Right ventricle myocardium inferior (tissue), 1 donor: ENCODE measurements at places on chromosomes 1 and 21. TPM values are rescaled to one million over a fixed set of nuclear protein-coding genes. Genes with fewer than 3 reads are reported as not detected.

GBP1 gene
- total RNA-seq = 8.3 TPM

ETV3L gene
- total RNA-seq = not detected

FCGR3B gene
- 4.8 TPM for total RNA-seq

SLFNL1 gene
- 0.16 TPM for total RNA-seq

OR2L3 gene
- total RNA-seq = not detected

GRCh38 chr1:227994632-227995300 lies 12.0 kb upstream of the WNT3A start:
- DNase-seq = no peak

DNA sequence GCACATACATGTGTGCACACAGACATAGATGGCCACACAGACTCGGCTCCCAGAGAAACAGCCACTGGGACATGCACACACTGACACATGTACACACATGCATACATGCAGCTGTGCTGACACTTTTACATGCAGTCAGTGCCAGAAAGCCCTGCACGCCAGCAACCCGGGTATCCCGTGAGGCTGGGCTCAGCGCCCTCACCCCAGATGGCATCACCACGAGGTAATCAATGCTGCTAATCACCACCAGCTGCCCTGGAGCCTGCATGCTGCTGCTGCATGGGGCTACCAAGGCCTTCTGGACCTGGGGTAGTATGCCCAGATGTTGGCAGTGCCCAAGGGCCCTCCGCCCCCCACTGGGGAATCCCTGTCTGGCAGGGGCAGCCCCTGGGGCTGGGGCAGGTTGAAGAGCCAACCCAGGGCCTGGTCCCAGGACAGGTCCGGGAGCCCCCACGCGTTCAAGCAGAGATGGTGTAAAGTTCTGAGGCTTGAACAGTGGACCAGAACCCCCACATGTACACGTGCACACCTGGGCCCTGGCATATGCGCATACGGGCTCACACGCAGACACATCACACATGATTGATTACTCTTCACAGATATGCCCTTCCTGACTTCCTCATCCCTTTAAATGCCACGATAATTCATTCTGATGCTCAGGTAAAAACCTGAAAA lies 2.7 kb upstream of the COL16A1 start:
- no peak for DNase-seq

GRCh38 chr1:84319662-84320061 lies 18.2 kb downstream of the SAMD13 start:
- DNase-seq = no peak

GRCh38 chr1:11882814-11883538 lies 24.2 kb upstream of the NPPB start:
- peak; percentile 91 for DNase-seq

GRCh38 chr1:30816211-30817076 lies 58.9 kb upstream of the LAPTM5 start:
- no peak for DNase-seq

- DNase-seq = no peak
Measured at GRCh38 chr1:11729498-11730428, 6.2 kb upstream of the AGTRAP start.

DNA sequence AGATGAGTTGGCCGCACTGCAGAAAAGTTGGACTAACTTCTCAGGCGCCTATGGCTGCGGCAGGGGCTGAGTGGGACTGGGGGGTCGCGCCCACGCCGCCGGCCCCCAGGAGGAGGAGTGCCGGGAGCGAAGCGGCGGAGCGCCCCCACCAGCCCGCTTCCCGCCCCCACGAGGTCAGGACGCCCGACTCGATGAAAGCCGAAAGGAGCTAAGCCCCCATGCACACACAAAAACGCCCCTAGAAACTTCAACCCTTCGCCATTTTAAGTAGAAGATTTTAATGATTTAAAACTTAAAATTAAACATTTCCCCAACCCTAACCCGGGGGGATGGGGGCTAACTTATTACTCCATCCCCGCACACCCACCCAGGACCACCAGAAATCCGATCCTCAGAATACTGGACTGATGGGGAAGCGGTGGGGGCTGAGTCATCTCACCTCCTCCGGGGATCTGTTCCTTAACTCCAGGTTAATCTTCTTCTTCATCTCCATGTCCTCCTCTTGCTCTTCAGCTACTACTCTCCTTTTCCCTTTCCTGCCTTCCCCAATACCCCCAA lies 539 bp downstream of the ANP32E start:
- no peak for DNase-seq

- no peak for DNase-seq
Measured at GRCh38 chr1:91428182-91428798, 23.7 kb upstream of the HFM1 start.
